AG10803 (cell line): ENCODE measurements at places on chromosomes 5 and 9.

GRCh38 chr9:3447788-3448187, 78.0 kb downstream of the RFX3 start:
- no peak for DNase-seq

- DNase-seq: peak; percentile 63
Observed at GRCh38 chr5:134466241-134467069, 54.8 kb upstream of the CDKN2AIPNL start.

DNA sequence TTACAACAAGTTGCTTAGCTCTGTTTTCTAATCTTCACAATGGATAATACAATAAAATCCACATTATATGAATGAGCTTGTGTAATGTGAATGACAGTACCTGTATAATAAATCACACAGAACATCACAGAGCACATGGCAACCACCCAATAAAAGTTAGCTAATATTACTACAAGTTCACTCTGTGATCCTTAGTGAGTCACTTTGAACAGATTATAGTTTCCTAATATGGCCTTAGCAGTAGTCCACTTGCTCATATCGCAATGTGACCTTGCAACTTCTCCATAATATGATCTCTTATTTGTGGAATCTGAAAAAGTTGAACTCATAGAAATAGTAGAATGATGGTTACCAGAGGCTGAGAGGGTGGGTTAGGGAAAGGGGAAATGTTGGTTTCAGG, 361.3 kb downstream of the PTPRD start:
- no peak for DNase-seq

- no peak for DNase-seq
Observed at GRCh38 chr9:135167849-135168655, 80.6 kb downstream of the OLFM1 start.

DNA sequence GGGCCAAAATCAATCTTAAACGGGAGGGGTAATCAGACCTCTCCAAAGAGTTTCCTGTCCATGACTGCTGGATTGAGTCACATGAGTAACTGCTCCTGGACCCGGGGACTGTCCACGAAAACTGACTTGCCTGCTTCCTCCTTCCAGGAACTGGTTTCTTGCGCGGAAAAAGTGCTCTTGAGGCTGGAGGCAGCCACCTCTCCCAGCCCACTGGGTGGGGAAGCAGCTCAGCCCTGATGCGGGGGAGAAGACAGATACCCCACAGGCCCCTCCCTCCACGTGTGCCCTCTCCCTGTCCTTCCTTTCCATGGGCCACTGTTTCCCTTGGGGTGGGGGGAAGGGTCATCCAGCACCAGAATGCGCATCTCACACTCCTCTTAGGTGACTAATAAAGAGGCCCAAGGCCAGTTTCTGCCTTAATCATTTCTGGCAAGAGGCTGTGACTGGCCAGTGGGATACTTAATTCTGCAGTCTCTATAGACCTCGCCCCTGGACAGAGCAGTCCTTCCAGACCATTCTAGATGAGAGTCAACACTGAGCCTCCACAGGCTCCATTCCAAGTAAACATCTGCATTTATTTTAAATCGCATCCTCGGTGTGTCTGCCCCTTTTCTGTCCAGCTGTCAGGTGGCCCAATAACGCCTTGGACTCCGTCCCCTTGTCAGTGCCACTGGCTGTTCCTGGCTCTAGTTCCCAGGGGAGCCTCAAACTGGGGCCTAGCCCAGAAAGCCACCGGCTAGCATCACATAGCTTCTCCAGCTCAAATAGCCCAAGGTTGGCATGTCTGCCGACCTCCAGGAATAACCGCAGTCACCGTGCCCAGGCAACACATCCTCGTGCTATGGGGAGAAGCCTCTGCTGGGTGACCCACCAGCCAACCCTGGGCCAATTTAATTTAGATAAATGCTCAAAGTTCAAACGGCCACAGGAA, 12.0 kb downstream of the REXO4 start:
- no peak for DNase-seq
